T-helper 1 cell (primary cell): ENCODE measurements at places on chromosomes 1 and 21.

GRCh38 chr1:116371752-116372151 lies 1.3 kb upstream of the ATP1A1 start:
- no peak for DNase-seq

DNA sequence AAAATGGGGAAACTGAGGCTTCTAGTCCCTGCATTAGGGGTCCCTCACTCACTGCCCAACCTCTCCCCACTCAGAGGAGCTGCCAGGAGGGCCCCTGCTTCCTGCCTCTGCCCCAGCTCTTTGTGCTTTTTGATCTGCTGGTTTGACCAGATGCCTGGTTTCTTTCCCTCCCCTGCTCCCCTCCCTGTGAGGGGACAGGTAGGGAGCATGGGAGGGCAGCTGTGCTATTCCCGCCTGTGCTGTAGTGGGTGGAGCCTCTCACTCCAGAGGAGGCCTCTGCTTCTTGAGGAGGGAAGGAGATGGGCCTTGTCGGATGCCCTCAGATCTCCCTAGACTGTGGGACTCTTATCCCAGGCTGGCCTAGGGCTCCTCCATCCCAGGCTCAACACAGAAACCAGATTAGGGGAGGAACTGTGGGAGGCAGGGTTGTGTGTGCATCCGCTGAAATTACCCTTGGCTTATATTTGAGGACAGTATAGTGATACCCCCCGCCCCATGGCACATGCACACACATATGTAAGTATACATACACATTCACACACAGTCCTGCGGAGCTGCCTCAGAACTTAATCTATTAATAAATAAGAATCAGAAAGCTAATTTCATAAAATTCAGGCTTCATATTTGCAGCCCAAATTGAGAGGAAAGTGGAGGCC lies 4.6 kb downstream of the BOLA1 start:
- no peak for DNase-seq

DNA sequence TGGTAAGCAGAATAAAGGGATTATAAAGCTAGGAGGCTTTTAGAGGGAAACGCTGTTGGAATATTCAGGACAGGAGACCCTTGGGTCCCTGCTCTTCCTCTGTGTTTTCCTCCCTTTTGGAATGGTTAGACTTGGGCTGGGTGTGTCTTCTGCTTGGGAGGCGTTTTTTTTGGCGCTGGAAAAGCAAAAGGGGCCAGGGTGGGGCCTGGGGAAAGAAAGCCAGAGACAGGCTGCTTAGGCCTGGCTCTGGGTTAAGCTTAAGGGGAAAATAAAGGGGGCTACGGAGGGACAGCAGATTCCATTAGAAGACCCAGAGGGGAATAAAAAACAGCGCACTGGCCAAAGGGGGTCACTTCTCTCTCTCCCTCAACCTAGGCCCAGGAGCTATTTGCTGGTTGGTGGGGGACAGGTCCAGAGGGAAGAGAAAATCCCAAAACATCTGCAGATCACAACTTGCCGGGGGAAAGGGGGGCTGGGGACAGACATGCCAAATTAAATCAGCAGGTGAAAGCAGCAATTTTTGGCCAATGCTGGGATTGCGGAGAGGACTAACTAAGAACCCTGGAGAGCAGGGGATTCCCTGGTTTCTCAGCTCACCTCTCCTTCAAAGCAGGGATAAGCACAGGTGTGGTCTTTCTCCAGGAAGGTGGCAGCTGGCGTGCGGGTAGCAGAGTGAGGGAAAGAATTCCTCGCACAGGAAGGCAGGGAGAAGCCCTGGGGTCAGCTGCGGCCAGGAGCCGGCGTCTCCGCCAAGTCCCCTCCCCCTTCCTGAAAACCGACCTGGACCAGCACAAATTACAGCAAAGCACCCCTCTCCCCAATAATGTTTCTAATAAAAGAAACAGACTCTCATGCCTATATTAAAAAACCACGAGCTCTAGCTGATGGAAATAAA lies 82.2 kb upstream of the AK4 start:
- DNase-seq: no peak

DNA sequence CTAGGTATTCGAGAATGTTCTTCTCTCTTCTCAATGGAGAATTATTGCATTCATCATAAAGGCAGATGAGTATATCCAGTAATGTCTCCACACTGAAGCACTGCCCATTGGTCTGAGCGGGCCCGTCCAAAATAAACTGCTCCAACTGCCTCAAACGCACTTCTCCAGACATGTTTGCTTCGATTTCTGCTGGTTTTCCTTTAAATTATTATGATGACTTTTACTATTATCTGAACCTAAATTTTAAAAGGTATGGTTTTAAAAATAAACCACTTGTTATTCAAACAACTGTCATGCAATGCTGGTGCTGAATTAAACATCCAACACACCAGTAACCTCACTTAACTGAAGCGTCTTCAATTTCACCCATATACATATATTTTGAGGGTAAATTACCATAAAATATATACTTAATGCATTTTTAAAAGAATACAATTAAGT lies 1.3 kb downstream of the CDC42BPA start:
- no peak for DNase-seq

- DNase-seq: no peak
Measured at GRCh38 chr1:159853417-159854115, 8.9 kb downstream of the VSIG8 start.

- DNase-seq: no peak
Measured at GRCh38 chr1:24020025-24020424, 39.9 kb upstream of the SRSF10 start.

DNA sequence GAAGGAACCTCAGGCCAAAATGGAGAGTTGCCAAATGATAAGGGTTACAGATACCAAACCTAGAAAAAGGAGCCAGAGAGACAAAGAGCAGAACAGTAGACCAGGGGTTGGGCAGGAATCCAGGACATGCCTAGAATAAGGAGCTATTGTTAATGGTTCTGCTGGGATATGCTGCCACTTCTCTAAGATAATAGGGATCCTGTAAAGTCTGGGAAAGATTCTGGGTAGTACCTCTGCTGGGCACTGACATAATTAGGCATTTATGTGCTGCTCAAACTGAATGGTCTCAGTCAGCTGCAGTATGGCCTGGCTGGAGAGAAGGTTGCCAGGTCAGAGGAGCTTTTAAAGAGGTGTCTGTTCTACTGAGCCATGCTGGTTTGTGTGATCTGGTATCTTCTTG lies 19.9 kb upstream of the NRIP1 start:
- DNase-seq: no peak

- peak; percentile 77 for DNase-seq
Measured at GRCh38 chr1:152188673-152189591, 29.9 kb upstream of the RPTN start.

DNA sequence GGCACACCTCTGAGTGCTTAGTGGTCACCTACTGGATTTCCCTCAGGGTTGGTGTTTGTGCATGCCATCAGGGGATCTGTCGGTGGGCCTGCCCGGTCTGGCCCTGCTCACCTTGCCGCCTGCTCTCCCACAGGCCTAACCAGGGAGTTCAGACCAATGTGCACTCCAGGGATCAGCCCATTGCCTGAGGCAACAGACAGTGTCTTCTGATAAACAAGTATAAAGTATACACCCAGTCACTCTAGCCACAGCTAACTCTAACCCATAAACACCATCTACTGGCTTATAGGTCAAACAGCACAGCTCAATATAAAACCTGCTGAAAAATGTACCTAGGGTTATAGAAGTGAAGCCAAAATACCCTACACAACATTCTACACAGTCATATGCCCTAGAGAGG lies 1300.0 kb downstream of the PLA2G4A start:
- no peak for DNase-seq

DNA sequence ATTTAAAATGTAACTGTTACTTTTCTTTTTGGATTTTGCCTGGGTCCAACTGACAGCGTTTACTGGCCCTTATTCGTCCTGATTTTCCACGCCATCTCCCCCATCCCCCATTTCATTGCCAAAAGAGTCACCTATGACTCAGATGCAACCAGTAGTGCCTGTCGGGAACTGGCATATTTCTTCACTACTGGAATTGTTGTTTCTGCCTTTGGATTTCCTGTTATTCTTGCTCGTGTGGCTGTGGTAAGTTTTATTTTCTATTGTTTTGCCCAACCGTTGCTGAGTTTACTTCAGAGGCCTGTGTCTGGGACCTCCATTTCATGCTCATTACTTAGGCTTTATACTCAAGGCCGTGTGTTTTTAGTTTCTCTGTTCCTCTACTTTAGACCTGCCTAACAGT lies 9.3 kb downstream of the LEPR start:
- DNase-seq: no peak

DNA sequence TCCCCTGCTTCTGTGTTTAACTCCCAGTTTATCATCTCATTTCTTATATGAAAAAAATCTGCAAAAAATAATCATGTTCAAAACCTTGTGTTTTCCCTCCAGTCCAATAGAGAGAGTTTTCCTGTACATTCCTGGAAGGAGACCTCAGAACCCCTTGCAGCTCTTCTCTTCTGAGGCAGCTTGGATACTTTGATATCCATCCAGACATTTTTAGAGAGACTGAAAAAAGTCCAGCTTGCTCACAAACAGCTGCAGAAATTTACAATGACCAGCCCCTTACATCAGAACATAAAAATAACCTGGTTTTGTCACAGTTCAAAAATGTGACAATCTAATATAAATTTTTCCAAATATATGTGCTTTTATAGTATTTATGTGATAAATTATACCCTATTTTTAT lies 73.3 kb upstream of the C1orf115 start:
- DNase-seq: no peak

GRCh38 chr1:74429580-74429979 lies 82.8 kb downstream of the LRRC53 start:
- no peak for DNase-seq

GRCh38 chr1:68119445-68119844 lies 69.0 kb upstream of the DIRAS3 start:
- DNase-seq: no peak

DNA sequence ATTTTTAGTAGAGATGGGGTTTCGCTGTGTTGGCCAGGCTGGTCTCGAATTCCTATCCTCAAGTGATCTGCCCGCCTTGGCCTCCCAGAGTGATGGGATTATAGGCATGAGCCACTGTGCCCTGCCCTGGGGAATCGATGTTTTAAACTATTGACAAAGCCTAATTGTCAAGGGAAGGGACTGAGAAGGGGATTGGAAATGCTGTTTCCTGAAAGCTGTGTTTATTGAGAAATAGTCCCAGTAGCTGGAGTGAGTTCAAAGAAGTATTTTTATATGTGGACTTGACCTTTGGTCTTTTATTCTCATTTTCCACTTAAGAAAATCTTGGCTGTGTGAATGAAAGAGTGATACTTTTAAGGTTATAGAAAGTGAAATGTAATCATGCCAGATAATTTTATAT lies 47.5 kb downstream of the KIF1B start:
- DNase-seq: no peak

- no peak for DNase-seq
Measured at GRCh38 chr1:178580876-178581275, 68.0 kb downstream of the TEX35 start.

- no peak for DNase-seq
Measured at GRCh38 chr1:44437107-44437716, 32.2 kb downstream of the RNF220 start.

- no peak for DNase-seq
Measured at GRCh38 chr1:72837781-72838180, 555.4 kb upstream of the NEGR1 start.

- DNase-seq: no peak
Measured at GRCh38 chr1:4494027-4494426, 160.4 kb upstream of the AJAP1 start.

- no peak for DNase-seq
Measured at GRCh38 chr1:73770109-73770905, 427.7 kb downstream of the LRRIQ3 start.

- no peak for DNase-seq
Measured at GRCh38 chr21:41825216-41825615, 53.9 kb downstream of the PRDM15 start.

- no peak for DNase-seq
Measured at GRCh38 chr1:1182491-1183220, 9.0 kb downstream of the TTLL10 start.

DNA sequence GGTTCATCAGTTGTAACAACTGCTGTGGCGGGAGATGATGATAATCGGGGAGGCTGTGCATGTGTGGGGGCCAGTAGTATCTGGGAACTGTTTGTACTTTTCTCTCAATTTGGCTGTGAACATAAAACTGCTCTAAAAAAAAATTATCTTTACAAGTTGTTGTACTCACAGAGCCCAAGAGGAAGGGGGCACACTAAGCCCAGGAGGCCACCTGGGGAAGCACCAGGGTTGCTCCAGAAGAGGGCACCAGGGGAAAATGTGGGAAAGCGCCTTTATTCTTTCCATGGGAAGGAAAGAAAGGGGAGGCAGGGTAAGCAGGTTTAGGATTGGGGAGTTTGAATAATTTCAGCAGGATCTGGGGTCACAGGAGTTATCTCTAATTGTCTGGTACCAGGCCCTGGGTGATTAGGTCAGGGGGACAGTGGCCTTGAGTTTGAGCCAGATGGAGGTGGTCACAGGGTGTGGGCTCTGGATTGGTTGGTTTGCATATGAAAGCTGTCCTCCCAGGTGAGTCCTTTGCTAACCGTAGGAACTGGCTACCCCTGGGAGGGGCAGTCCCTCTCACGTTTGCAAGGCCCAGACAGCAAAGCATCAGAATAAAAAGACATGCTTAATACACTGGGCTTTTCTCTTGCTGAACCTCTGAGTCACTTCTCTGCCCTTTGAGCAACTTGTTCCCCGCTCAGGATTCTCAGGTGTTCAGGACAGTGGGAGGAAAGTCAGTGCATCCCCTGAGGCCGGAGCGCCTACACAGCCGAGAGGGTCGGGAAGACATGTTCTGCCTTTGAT lies 11.2 kb downstream of the MYOC start:
- DNase-seq: no peak

DNA sequence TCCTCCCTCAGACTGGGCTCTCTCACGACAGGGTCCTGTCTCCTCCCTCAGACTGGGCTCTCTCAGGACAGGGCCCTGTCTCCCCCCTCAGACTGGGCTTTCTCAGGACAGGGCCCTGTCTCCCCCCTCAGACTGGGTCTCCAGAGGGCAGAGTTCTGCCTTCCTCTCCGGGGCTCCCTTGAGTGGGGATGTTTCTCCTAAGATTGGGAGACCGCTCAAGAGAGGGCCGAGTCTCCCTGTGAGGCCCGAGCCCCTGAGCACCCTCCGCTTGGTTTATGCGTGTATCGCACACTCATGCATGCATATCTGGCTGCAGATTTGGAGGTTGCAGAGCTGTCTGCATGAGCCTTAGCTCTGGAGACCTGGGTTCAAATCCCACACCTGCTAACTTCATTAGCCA lies 39.3 kb upstream of the CSF3R start:
- no peak for DNase-seq

DNA sequence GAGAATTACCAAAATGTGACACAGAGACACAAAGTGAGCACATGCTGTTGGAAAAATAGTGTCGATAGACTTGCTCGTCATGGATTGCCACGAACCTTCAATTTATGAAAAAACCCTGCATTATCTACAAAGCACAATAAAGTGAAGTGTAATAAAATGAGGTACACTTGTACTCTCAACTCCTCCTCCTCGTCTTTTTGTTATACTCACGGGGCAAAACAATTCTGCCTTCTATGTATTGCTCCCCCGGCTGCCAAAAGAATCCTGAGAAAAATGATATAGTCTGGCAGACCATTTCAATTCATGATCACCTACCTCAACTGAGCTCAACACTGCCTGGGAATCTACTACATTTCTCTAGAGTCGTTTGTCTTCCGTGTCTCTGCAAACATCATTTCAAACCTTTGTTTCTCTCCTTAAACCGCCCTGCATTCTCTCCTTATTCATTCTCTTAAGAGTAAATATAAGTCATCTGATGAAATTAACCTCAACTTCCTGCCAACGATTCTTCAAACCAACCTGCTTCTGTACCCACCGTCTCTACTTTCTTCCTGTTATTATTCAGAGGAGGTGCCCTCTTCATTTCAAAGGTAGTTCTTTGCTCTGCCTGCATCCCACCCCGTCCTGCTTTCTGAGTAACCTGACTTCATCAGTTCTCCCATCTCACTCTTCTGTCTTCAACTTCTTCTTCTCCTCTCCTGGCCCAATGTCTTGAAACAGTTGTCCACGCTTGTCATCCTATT lies 12.9 kb upstream of the IL19 start:
- DNase-seq: no peak
